ENCODE measurements at places on chromosomes 7 and 10.

GRCh38 chr7:117856196-117856595, 17.0 kb downstream of the CTTNBP2 start:
- no peak for DNase-seq

DNA sequence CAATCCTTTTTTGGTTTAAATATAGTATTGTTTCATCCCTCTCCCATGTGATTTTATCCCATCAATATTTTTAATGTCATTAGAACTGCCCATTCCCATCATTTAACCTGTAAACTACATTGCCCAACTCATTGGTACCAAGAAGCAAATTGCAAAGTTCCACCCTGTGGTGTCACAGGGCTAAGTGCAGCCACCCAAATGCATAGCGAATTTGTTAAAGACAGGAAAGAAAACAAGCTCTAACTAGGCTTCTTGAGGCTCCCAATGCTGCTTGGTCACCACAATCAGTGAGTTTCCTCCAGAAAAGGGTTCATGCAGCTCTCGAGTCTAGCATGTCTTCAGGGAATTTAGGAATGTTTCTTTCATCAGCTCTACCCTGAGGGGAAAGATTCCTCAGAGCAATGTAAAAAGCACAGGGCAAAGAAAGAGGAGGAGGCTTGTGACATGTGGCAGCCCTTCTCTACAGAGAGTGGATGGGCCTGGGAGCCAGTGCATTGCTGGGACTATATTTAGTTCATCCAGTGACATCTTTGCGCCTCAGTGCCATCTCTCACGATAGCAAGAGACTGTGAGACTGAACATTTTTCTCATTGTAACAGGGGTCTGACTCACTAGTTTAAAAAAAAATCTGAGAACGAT, 58.1 kb downstream of the CAV1 start:
- no peak for DNase-seq

- DNase-seq: no peak
Measured at GRCh38 chr7:73899731-73900142, 38.8 kb downstream of the TMEM270 start.

DNA sequence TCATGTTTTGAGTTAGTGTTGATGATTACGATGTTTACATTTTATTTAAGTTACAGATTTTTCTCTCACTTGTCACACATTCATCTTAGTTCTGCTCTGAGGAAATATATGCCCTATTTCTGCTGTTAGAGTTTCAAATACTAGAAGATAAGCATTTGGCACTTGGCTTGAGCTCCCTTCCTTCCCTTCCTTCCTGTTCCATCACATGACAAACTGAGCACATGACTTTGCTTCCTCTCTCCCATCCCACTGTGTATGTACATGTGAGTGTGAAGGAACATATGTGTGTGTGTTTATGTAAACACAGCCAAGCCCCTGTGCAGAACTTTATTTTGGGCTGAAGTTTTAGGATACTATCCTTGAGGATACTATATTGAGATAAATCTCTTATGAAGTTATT, 795.9 kb upstream of the IGFBP3 start:
- DNase-seq: no peak

DNA sequence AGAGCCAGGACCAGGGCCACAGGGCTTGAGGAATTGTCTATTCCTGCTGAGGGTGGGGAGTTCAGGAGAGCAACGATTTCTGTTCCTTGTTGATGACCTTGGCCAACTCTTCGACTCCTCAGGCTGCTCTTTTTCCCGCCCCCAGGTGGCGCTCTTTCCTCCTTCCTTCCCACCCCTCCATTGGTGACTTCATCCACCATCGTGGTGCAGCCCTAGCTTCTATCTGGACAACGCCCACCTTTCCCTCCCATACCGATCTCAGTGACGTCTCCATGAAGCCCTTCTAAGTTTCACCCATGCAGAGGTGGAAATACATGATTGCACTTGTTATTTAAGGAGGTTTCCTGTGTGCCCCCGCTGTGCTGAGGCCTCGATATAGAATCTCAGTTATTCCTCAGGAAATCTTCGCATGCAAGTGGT, 22.1 kb upstream of the CARD11 start:
- no peak for DNase-seq

DNA sequence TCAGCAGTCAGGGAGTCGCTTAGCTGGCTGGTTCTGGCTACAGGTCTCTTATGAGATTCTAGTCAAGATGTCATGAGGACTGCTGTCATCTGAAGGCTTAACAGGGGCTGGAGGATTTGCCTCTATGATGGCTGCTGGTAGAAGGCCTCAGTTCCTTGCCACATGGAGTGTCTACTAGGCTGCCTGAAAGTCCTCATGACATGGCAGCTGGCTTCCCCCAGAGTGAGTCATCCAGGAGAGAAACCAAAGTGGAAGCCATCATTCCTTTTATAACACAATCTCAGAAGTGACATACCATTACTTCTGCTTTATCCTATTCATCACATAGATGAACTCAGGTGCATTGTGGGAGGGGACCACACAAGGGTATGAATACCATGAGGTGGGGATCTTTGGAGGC, 75.1 kb downstream of the EXOC6 start:
- DNase-seq: no peak

DNA sequence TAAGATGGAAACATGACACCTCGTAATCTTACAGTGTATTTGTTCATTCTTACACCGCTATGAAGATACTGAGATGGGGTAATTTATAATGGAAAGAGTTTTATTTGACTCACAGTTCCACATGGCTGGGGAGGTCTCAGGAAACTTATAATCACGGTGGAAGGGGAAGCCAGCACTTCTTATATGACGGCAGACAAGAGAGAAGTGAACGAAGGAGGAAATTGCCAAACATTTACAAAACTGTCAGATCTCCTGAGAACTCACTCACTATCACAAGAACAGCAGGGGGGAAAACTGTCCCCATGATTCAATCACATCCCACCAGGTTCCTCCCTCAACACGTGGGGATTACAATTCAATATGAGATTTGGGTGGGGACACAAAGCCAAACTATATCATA, 282.3 kb downstream of the HGF start:
- no peak for DNase-seq

GRCh38 chr7:41886262-41886900, 183.5 kb upstream of the INHBA start:
- DNase-seq: no peak
